ENCODE measurements at places on chromosomes 16 and 17.

- DNase-seq: no peak
Measured at GRCh38 chr17:39700148-39700987, 504 bp downstream of the ERBB2 start.

DNA sequence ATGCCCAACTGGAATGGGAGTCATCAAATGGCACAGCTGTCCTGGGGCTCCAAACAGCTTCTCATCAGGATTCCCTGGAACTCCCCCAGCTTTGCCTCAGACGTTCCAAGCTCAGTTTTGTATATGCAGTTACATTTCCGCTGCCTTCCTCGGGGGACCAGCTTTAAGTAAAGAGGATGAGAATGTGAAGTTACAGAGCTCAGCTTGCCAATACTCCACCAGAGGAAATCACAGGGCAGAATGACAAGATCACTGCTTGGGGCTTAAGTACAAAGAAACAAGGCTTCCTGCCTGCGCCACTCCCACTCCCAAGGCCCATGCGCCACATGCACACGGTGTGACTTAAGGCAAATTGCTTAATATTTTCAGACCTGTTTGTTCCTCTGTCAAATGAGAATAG lies 272.4 kb upstream of the CDH11 start:
- no peak for DNase-seq

GRCh38 chr17:61485067-61485775 lies 33.0 kb downstream of the TBX4 start:
- DNase-seq: no peak

DNA sequence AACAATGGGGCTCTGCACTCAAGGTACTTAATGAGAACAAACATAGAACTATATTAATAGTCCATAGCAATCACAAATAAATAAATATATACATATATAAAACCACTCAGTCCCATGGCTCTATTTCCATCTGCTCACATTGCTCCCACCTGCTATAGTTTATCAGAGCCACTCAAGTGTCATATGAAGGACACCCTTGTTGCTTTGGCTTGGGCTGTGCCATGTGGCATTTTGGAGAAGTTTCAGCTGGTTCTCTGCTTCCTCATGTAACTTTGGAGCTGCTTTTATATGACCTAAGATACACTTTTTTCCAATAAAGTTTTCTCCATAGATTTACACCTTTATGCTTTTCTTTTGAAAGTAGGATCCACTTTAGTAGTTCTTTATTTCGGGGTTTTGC lies 126.4 kb downstream of the KCNJ2 start:
- DNase-seq: no peak

DNA sequence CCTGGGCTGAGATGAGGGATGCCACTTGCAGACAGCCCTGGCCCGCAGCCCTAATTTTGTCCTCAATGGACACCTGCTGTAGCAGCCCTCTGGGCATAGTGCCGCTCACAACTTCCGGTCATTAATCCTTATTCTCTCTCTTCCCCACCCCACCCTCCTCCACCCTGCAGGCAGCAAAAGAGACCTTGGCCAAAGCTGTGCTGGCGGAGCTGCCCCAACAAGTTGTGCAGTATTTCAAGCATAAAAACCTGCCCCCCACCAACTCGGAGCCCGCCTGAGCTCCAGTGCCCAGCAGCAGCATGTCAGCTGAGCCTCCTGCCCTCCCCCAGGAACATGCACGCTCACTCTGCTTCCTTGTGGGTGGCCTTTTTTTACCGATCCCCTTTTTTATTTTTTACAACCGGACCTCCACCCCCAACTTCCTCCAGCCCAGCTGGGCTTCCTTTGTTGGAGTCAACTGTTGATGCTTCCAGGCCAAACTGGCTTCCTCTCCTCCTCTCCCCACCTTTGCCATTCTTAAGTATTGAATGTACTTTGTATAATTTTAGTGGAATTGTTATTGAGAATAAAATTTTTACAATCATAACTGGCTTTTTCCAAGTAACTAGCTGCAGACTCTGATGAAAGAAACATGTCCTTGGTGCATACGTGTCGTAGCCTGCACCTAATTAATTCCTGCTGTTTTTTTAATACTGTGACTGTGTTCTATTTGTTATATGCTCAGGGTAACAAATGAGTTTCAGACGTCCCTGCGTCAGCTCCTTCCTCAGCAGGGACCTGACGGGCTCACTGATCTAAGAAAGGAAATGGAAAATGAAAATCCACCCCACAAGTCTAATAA lies 38.2 kb downstream of the PSME3IP1 start:
- DNase-seq: peak; percentile 53

DNA sequence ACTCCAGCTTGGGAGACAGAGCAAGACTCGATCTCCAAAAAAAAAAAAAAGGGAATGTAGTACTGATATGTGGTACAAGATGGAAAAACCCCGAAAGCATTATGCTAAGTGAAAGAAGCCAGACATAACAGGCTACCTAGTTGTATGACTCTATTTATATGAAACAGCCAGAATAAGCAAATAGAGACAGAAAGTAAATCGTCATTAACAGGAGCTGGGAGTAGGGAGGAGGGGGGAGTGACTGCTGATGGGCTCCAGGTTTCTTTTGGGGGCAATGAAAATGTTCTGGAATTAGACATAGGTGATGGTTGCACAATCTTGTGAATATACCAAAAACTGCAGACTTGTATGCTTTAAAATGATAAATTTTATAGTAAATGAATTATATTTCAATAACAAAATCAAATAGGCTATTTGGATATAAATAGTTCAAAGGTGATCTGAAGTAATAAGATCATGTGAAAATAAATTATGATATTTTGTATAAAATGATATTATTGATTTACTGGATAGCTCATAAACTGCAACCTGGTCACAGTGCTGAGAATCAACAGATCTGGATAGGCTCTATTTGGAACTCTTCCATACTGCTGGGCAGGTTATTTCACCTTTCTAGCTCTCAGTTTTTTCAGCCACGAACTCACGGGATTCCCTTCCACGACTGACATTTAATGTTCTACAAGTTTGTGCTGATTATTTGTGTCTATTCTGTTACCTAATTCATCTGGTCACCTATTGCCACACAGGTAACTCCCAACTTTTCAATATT lies 27.1 kb downstream of the ZNF652 start:
- no peak for DNase-seq

DNA sequence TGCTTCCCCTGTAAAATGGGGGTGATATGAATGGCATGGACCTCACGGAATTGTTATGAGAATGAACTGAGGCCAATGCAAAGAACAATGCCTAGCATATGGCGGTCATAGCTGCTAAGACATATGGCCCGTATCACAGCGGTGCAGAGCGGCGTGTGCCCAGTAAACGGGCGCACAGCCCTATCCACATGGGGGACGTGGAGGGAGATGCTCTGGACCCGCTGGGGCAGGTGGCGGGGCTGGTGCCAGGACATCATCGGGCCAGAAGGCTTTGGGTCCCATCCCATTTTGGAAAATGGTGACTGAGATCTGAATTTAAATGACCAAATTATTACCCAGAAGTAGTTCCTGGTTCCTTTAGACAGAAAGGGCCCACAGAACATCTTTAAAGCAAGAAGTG lies 18.5 kb upstream of the CPSF4L start:
- no peak for DNase-seq

GRCh38 chr16:31267332-31268032 lies 7.7 kb downstream of the ITGAM start:
- no peak for DNase-seq

- no peak for DNase-seq
Measured at GRCh38 chr16:27381974-27382855, 19.8 kb upstream of the IL21R start.

GRCh38 chr16:66935314-66936011 lies at the start of gene CES2:
Gene CES2 (plus strand): TSS chr16:66935516. CDS start chr16:66935636, 120 bp downstream.
- no peak for DNase-seq
